Stimulated activated CD8-positive, alpha-beta memory T cell treated with anti-CD3 and anti-CD28 coated beads, Interleukin-2, amount 100 ng/mL, for 1 hour (primary cell): ENCODE measurements at places on chromosomes 11 and 22.
A peak's percentile ranks its signal among the peaks of the same experiment; 100 is the strongest.

DNA sequence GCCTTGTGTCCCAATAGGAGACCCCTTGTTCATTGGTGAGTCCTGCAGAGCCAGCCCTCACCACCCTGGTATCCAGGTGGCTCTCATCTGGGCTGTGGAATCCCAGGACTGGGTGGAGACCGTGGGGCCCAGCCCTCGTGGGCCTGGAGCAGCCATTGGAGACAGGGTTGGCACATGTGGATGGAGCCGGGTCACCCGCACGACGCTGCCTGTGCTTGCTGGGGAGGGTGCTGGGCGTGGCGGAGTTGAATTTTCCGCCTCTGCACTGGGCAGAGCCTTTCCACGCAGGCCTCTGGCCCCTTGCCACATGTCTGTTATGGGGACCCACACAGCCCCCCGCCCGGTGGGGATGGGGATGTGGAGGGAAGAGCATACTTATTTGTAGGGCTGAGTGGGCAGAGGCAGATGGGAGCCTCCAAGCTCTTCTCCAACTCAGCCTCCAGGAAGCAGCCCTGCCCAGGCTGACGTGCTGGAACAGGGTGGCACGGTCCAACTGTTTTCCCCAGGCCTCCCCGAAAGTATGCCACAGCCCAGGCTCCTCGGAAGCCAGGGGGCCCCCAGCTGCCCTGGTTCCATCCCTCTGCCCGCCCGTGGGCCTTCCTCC, 12.6 kb downstream of the GRAMD4 start:
- DNase-seq, result no peak

DNA sequence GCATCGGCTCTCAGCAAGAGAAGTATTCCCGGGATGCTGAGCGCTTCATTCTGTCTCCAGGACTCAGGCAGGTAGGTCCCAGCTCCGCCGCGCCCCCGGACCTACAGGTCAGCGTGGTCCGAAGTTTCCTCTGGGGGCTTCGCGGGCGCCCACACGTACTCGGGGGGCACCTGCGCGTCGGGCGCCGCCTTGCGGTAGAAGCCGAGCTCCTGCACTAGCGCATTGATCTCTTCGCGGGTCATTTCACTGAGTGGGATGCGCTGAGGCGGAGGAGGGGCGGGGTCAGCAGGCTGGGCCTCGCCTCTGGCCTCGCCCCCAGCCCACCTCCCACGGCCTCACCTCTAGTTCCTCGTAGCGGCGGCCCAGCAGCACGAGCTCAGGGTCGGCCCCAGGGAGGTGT, 2.5 kb downstream of the SELENOM start:
- no peak for DNase-seq

DNA sequence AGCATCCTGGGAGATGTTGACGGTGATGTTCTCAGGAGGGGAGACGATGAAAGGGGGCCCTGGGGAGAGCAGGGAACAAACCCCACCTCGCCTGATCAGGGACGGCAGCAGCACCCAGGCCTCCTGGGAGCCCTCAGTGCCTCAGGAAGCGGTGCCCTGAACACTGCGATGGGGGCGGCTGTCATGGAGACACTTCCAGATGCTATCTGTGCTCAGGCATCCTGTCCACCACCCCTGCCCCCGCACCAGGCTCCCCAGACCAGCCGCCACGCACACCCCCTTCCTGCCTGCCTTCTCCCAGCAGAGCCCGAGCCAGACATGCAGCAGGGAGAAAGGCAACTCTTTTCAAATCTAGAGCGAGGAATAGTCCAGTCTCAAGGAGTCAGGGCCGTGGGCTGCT, 20.6 kb downstream of the IGSF9B start:
- no peak for DNase-seq

- no peak for DNase-seq
Observed at GRCh38 chr11:87879118-87879517, 296.1 kb downstream of the RAB38 start.

DNA sequence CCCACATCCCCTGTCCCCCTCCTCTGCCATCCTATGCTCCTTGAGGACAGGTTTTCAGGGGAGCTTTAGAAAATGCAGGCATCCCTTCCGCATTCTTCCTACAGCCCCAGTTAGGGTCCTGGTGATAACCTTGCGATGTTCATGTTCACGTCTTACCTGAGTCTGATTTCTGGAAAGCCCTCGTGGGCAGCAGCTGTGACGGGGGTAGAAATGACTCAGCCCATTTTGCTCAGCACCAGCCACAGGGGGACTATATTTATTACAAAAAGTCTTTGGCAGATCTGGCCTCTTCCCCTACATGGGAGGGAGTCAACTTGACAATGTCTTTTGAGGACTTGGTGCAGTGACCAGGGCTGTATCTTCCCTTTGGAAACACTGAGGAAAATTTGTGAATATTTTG, 12.3 kb downstream of the PKNOX2 start:
- no peak for DNase-seq

DNA sequence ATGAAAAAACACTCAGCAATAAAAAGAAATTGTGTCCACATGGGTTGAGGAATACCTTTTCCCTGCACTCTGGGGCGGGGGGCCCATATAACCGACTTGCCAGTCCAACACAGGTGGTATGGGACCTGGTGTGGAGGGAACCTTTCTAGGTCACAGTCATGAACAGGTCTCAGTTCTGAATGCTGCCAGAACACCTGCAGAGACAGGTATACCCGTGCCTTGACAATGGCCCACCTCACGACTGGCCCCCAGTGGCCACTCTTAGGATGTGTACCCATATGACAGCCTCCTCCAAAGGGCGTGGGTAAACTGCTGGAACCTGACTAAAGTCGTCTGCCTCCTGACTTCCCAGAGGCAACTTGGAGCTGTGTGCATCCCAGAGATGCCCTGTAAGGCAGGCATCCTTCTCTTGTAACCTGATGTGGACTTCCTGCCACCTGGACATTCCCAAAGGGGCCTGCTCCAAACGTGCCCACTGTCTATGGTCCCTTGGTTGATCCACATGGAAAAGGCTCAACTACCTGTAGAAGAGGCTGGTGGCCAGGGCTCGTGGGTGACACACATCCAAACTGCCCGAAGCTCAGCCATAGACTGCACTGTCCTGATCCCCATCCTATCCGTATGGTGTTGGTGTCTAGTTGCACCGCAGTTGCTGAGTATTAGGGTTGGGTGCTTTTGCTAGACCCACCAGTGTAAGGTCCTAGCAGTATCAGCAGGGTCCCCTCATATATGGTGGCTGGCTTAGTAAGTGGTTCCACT, 859.3 kb downstream of the BRD1 start:
- DNase-seq, result no peak

DNA sequence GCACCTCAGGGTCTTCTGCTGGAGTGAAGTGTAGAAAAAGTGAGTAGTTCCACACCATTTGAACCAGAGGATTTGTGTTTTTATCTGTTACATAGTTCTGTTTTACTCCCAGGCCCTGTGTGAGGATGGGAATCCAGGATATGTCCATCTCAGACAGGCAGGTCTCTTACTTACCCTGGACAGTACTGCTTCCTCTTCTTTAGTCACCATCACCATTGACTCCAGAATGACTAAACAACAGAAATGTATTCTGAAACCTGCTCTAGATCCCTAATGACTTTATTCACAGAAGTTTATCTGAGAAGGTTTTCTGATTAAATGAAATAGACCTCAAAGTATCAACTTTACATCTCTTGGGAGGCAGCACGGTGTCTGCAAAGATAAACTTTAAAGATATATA, 33.6 kb downstream of the CYP2R1 start:
- DNase-seq, result no peak

DNA sequence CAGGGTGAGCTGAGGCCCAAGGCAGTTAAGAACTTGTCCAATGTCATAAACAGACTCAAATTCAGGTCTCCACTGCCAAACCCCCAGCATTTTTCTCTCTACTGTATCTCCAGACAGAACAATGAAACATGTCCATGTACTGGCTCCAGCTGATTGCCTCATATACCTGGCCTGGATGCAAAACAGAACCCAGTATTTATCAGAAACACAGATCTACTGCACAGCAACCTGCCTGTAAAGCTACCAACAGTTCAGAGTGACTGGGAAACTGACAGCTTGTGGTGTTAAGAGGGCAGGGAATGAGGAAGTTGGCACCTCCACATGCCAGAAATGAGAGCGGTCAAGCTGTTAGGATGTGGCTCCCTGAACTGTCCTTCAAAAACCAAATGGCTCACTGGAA, 41.6 kb downstream of the C11orf71 start:
- DNase-seq, result no peak

GRCh38 chr11:66069715-66070603, at the start of gene PACS1:
TSS of gene PACS1 (plus strand) at chr11:66070272. CDS start at chr11:66070487, 215 bp downstream.
- peak; percentile 59 for DNase-seq

DNA sequence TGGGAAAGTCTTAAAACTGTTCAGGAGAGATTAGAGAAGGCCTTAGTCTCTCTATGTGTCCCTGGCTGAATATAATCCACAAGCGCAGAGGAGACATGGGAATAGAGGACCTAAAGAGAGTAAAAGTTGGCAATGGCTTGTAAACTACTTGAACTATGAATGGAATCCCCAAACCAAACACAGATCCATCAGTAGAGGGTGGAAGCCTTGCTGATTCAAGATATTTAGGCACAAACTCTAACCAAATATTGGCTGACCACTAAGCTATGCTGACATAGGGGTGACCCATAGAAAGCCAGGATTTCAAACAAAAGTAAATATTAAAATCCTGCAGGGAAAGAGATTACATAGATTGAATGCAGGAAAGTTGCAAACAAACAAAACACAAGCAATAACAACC, 439.2 kb downstream of the DLG2 start:
- DNase-seq, result no peak

DNA sequence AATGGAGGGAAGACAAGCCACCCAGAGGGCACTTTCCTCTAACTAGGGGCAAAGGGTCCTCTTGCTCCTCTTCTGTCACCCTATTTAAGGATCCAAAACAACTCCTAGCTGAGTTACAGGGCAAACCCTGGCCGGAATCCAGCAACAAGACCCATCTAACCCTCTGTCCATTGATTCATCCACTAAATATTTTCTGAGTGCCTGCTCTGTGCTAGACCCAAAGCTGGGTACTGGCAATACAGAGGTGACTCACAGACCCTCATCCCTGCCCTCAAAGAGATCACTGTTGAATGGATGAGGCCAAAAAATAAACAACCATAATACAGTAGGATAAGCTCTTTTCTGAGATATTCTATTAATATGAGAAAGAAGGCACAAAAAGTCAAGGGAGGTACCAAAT, 4.3 kb upstream of the GALNT18 start:
- DNase-seq, result no peak

- no peak for DNase-seq
Observed at GRCh38 chr11:33379947-33380346, 122.8 kb downstream of the HIPK3 start.

- no peak for DNase-seq
Observed at GRCh38 chr11:96054870-96055705, 131.2 kb upstream of the MTMR2 start.

DNA sequence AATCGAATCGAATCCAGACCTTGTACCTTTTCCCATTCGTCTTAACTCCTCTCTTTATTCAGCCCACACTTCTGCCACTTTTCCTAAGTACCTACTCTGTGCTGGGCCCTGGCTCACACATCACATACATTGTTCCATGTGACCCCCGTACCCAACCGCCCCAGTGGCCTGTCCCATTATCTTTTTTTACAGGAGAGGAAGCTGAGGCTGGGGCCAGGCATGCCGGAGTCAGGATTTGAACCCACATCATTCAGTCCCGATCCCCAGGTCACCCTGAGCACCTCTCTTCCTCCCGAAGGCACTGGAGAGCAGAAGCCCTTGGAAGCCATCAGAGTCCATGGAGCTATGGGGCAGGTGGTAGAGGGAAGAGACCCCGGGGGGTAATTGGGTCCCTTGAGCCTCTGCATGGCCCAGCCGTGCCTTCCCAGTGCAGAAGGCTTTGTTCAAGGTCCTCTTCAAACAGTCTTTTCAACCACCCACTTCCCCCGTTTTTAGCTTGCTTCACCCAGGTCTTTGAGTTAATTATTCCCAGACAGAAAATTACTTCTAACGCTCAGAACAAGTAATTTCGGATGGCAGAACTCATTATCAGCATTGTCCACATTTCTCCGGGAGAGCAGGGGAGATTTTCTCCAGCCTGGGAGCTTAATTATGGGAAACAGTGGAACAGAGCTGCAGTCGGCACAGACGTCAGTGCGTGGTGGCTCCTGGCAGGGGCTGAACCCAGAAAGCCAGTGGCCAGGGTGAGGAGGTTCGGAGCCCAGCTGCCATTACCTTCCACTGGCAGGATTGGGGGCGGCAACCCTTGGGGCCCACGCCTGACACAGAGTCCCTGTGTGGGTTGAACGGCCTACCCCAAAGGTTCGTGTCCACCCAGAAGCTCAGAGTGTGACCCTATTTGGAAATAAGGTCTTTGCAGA, 82.4 kb upstream of the RTL6 start:
- DNase-seq, result no peak

DNA sequence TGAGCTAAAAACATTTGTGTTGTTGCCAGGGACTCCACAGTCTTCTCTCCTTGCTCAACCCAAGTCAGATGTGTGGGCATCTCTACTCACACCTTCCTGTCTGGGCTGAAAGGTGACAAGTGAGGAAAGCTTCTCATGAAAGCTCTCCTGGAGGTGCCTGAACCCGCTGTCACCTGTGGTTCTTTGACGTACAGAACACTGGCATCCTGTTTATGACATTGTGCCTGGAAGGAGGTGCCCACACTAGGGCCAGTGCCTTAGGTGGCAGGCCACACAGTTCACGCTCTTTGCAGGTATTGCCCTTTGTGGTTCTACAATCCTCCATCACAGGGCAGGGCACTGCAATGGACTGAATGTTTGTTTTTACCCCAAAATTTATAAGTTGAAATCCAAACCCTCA, 108.5 kb downstream of the CD44 start:
- DNase-seq, result peak; percentile 31

- no peak for DNase-seq
Observed at GRCh38 chr11:101466352-101466751, 117.5 kb downstream of the TRPC6 start.

DNA sequence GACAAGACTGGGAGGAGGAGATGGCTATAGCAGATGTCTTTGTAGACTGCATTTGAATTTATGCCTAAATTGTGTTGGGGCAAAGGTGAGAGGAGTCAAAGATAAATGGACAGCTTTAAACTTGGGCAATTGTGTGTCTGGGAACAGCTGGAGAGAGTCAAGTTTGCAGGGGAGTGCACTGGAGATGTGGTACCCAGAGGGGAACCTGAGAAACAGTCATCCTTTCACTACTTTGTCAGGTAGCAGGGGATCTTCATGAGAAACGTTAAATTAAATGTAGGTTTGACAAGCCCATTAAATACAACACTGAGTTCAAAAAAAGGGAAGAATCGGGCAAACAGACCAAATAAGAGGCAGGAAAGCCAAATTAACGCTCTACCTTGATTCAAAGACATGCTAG, 277.7 kb downstream of the OPCML start:
- no peak for DNase-seq

GRCh38 chr11:36509201-36509639, 852 bp downstream of the TRAF6 start:
- no peak for DNase-seq

GRCh38 chr11:122310766-122311165, 194.8 kb upstream of the BLID start:
- no peak for DNase-seq

GRCh38 chr11:9757809-9758636, 94.1 kb downstream of the SWAP70 start:
- peak; percentile 86 for DNase-seq

DNA sequence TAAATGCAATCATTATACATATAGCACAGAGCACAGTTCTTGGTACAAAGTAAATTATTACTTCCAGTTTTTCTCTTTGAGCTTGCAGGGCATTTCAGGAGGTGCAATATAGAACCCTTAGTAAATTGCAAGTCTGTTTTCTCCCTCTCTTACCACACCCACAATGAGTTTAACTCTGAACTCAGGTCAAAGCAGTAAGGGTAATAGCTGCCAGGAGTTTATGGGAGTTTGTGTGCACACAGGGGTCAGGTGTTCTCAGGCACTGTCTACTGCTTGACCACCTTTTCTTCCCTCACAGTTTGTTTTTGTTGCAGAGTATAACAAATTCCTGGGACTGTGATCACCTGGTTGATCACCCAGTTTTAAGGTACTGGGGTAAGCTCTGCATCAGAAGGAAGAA, 478.5 kb upstream of the TENM4 start:
- DNase-seq, result no peak
